ENCODE measurements at places on chromosomes 11 and 22. TPM values are rescaled to one million over a fixed set of nuclear protein-coding genes. Genes with fewer than 3 reads are reported as not detected.

DNA sequence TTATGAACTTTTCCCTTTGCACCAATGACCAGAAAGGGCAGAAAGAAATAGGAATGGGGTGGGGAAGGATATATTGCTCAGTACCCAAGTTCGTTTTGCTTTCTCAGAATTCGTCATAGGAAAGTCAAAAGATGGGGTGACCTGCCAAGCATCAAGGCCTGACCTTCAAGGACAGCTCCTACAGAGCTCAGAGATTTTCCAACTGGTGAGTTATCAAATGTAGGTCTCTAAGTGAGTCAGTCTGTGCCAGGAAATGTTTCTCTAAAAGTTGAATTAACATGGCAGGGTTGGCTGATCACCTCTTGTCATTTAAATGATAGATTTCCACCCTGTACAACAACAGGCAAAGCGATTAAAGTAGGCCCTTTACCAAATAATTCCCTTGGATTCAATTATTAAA is 307.2 kb downstream of the CADM1 start:
- no peaks in the 10 kb centered on the region for H3K4me1 ChIP-seq
- no peak overlapping the region for H3K27ac ChIP-seq
- H3K27me3 ChIP-seq: no peaks in the 10 kb centered on the region
- no peaks in the 10 kb centered on the region for H3K36me3 ChIP-seq

DNA sequence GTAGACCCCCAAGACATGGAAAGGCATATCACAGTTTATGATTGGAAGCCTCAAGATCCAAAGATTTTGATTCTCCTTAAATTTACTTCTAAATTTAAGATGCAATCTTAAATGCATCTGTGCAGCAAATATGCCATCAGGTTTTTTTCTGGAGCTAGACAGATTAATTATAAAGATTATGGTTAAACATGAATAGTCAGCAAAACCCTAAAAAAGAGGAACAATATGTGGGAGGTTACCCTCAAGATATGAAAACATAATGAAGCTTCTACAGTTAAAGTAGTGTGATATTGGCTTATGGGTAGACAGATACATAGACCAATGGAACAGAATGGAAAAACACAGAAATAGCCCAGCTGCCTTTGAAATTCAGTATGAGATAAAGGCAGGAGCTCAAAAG is 31.7 kb downstream of the OR8B12 start:
- no peak overlapping the region for H3K4me3 ChIP-seq
- H3K27me3 ChIP-seq: no peaks in the 10 kb centered on the region
- no peaks in the 10 kb centered on the region for H3K36me3 ChIP-seq
- no peak overlapping the region for H3K27ac ChIP-seq
- no peak for DNase-seq
- no peaks in the 10 kb centered on the region for H3K4me1 ChIP-seq

DNA sequence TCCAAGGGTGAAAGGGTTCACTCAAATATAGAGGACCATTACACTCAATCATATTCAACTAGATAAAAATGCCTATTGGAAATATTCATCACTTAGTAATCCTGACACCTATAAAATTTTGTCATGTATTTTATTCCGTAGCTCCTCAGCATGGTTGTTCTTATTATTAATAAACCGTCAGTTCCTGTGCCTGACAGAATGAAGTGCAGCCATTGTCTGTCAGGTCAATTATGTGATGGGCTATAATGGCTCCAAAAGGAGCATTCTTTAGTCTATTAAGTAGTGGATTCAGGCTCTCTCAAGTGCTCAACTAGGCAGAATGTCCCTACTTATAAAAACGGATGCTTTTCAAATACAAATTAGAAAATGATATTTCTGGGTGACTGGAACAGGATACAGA is 916.1 kb upstream of the ANO3 start:
- H3K27me3 ChIP-seq: no peaks in the 10 kb centered on the region
- no peak overlapping the region for H3K27ac ChIP-seq
- no peak overlapping the region for H3K4me3 ChIP-seq
- DNase-seq: no peak

GRCh38 chr11:24760681-24761080 is 263.8 kb downstream of the LUZP2 start:
- no peaks in the 10 kb centered on the region for H3K36me3 ChIP-seq
- H3K27me3 ChIP-seq: no peaks in the 10 kb centered on the region
- no peak for DNase-seq
- H3K4me3 ChIP-seq: no peak overlapping the region
- H3K4me1 ChIP-seq: no peaks in the 10 kb centered on the region

GRCh38 chr11:27423125-27423524 is 49.5 kb downstream of the LGR4 start:
- H3K27me3 ChIP-seq: no peaks in the 10 kb centered on the region
- no peaks in the 10 kb centered on the region for H3K36me3 ChIP-seq
- DNase-seq: peak; percentile 58
- no peak overlapping the region for H3K27ac ChIP-seq
- H3K4me1 ChIP-seq: no peaks in the 10 kb centered on the region

- H3K4me1 ChIP-seq: no peaks in the 10 kb centered on the region
- H3K36me3 ChIP-seq: no peaks in the 10 kb centered on the region
- DNase-seq: no peak
- peak overlapping the region; percentile 96 for H3K27ac ChIP-seq
- no peak overlapping the region for H3K4me3 ChIP-seq
Measured at GRCh38 chr11:86818462-86819192, 18.3 kb downstream of the PRSS23 start.

DNA sequence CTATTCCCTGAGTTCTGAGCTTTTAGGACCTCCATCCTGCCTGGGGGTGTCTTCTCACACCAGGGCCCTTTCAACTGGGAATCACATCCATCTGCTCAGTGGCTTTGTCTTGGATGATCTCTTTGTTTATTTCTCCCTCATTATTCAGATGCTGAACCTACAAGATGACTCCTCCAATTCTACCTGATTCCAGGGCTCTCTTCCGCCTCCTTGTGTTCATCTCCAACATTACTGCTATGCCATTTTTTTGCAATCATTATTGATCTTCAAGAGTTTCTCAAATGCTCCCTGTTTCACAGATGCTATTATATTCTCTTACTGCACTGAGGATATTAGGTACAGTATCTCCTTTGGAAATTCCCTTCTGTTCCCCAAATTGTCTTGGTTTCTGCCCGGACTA is 307.7 kb downstream of the SHANK2 start:
- DNase-seq: no peak
- no peaks in the 10 kb centered on the region for H3K36me3 ChIP-seq
- no peak overlapping the region for H3K27ac ChIP-seq
- H3K27me3 ChIP-seq: no peaks in the 10 kb centered on the region

DNA sequence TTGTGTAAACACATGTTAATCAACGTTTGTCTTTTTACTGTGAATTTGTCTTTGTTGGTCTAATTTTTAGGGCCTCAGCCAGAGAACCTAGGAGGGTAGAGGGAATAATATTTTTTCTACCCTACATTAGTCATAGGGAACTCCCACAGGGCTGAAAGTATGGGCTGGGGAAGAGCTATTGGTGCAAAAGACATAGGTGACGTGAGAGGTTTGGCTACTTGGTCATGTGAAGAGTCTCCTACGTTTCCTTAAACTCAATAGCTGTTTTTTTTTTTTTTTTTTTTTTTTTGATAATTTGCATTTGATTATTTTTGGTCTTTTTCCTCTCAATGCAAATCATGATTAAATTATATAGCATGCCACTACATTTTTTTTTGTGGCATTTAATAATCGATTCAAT is 15.9 kb upstream of the MMP7 start:
- no peak for DNase-seq
- no peak overlapping the region for H3K4me3 ChIP-seq
- H3K4me1 ChIP-seq: no peaks in the 10 kb centered on the region

DNA sequence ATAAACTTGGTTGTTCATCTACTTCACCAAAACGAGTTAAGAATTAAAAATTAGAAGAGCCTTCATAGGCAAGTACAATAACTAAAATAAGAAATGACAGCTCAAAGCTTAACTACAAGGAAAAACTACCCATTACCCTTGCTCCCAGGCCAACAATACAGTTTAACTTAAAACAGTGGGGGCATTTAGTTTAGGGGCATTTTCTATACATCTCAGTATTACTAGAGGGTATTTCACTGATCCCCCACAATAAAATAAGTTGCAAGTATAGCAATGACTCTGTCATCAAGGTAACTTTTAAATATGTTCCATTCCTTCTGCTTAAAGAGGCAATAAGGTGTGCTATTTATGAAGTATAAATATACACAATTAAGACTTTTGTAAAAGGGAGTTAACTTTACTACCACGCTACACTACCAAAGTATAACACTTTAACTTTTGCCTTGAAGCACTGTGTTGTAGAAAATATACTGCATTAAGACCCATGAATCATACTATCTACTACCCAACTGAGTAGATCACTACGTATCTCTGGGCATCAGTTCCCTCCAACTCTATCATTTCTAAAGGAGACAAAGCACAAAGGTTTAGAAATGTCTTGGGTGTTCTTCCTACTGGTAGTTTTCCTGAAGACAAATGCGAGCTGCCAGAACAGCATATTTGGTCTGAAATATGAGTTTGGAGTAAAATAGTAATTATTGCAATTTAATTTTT is 29.8 kb downstream of the CHORDC1 start:
- no peaks in the 10 kb centered on the region for H3K36me3 ChIP-seq
- H3K4me1 ChIP-seq: no peaks in the 10 kb centered on the region
- no peak overlapping the region for H3K4me3 ChIP-seq

DNA sequence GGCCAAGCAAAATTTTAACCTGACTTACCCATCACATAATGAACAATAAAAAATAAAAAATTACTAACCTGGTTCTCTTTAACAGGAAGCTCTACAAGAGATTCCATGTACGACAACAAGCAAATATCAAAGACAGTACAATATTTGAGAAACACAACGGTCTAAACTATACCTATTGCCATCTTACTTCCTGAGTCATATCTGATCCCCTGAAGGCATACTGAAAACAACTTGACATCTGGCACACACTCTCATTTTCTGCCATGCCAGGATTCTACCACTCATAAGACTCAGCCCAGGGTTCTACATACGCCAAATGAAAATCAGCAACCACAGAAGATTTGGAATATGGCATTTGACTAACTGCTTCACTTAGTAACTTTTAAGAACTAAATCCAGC is 13.8 kb downstream of the DENND5A start:
- H3K27me3 ChIP-seq: no peaks in the 10 kb centered on the region
- DNase-seq: no peak

DNA sequence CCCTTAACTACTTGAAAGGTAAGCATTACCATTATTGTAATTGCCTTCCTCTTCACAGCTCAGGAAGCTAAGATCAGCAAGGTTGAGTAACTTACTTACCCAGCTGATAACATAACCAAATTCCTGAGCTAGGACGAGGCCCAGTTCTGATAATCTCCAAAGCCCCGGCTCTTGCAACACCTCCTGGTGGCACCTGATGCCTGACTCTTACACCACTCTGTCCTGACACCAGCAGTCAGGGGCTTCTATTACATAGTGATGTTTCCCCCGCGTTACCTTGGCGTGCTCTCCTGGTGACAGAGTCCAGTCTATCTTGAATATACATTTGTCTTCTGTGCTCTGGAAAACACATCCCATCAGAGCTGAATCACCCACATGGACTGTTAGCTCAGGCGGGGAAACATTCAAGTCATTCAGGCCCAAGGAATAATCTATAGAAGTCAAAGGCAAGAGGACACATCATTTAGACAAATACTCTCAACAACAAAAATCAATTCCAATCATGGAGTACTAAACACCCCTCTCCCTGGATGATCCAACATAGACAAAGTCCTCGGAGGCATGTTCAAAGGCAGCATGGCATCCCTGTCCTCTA is 12.6 kb downstream of the JAML start:
- H3K36me3 ChIP-seq: no peaks in the 10 kb centered on the region
- DNase-seq: no peak
- H3K27me3 ChIP-seq: no peaks in the 10 kb centered on the region
- no peaks in the 10 kb centered on the region for H3K4me1 ChIP-seq

GRCh38 chr11:41879214-41879613 is 419.8 kb upstream of the LRRC4C start:
- H3K27me3 ChIP-seq: no peaks in the 10 kb centered on the region
- H3K4me3 ChIP-seq: no peak overlapping the region
- H3K36me3 ChIP-seq: no peaks in the 10 kb centered on the region
- H3K4me1 ChIP-seq: no peaks in the 10 kb centered on the region
- no peak for DNase-seq

GRCh38 chr11:28911829-28912228 is 803.6 kb downstream of the METTL15 start:
- DNase-seq: no peak
- no peaks in the 10 kb centered on the region for H3K27me3 ChIP-seq
- no peak overlapping the region for H3K27ac ChIP-seq

- peaks cover 8% of the 10 kb centered on the region for H3K4me1 ChIP-seq
- no peaks in the 10 kb centered on the region for H3K27me3 ChIP-seq
- DNase-seq: no peak
- H3K27ac ChIP-seq: peak overlapping the region; percentile 75
Measured at GRCh38 chr11:10641912-10642697, 51.5 kb downstream of the IRAG1 start.

DNA sequence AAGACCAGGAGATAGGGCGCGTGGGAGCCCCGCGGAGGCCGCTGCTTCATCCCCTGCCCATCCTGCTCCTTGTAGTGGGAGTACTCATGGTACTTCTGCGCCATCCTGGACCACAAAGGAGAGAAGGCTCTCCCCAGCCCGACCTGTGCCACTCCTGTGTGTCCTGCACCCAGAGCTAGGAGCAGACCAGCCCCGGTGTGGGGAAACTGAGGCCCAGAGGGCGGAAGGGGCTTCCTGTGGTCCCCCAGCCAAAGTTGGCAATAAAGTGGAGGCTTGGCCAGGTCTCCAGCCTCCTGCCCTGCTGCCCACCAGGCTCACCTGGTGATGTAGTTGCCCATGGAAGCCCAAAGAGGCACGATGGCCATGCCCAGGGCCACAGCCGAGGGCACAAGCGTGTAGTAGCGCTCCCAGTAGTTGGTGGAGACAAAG is 4.7 kb downstream of the UNC93B1 start:
- H3K27ac ChIP-seq: no peak overlapping the region
- no peak overlapping the region for H3K4me3 ChIP-seq
- no peak for DNase-seq
- H3K27me3 ChIP-seq: no peaks in the 10 kb centered on the region

DNA sequence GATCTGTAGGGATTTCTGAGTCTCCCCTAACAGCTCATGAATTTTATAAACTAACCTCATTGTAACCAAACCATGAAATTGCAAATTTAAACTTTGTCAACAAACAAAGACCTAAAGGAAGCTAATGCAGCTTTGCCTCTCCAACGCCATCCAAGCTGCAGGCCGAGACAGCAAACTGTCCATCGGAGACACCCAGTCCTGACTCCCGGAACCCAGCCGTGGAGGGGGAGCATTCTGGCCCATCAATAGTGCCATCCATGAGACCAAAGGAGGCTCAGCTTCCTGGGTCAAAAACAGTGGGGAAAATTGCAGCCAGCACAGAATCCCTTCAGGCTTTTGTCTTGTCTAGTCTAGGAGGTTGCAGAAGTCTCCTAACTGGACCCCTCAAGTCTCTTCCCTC is 147.6 kb upstream of the OPCML start:
- DNase-seq: no peak
- no peaks in the 10 kb centered on the region for H3K27me3 ChIP-seq
- H3K36me3 ChIP-seq: no peaks in the 10 kb centered on the region

GRCh38 chr11:96311120-96311568 is 31.9 kb downstream of the MAML2 start:
- H3K27me3 ChIP-seq: no peaks in the 10 kb centered on the region
- H3K36me3 ChIP-seq: no peaks in the 10 kb centered on the region
- H3K4me3 ChIP-seq: no peak overlapping the region
- no peak for DNase-seq
- H3K4me1 ChIP-seq: peaks cover 5% of the 10 kb centered on the region

RIN1 gene
- 3.7 TPM for total RNA-seq

DSCAML1 gene
- 29.1 TPM for total RNA-seq

SYT12 gene
- total RNA-seq: 0.61 TPM

PIH1D2 gene
- total RNA-seq: 0.29 TPM

MMP10 gene
- not detected for total RNA-seq

Data from uterus (tissue), 4 donors.